ENCODE measurements at places on chromosomes 12 and 14.
A peak's percentile ranks its signal among the peaks of the same experiment; 100 is the strongest.

GRCh38 chr12:93466625-93467350, 526 bp upstream of the MRPL42 start:
- DNase-seq = no peak

- no peak for DNase-seq
These were observed 52.8 kb upstream of the EML1 start for GRCh38 chr14:99740411-99740810.

DNA sequence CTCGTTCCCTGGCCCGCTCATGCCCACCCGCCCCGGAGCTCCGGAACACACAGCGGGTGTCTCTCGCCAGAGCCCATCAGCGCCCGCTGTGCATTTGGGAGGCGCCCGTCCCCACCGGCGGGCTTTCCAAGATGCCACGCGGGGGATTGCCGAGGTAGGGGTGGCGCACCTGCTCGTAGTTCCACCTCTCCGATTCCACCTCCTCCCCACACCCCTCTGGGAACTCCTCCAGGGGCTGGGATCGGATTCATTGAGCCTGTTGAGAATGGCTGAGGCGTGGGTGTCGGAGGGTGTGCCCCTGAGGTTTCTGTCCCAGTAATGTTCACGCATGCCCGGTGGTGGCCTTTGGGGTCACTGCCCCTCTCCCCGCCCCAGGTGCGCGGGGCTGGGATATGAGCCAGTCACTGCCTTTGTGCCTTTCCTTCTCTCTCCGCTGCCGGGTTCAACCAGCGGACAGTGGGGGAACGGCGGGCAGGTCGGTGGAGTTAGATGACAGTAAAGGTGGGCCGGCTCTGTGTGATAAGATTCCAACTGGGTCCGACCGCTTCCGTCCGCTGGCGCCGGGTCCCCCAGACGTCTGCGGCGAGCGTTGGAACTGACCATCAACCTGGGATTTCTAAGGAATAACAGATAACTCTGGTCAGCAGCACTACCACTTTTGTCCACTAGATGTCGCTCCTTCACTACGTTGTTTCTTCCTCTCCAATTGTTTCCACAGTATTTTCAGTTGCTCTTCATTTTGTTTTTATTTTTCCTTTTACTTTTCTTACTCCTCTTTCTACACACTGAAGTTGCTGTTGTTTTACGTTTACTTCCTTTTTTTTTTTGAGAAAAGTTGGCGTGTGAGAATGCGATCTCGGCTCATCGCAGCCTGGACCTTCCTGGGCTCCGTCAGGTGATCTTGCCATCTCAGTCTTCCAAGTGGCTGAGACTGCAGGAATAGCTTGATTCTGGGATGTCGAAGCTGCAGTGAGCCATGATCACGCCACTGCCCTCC, 178.1 kb upstream of the ALG10B start:
- DNase-seq = peak; percentile 72

GRCh38 chr12:4281173-4281654, 7.7 kb downstream of the CCND2 start:
- DNase-seq = no peak

- peak; percentile 43 for DNase-seq
These were observed 1.1 kb downstream of the ARID2 start for GRCh38 chr12:45730348-45731189.

DNA sequence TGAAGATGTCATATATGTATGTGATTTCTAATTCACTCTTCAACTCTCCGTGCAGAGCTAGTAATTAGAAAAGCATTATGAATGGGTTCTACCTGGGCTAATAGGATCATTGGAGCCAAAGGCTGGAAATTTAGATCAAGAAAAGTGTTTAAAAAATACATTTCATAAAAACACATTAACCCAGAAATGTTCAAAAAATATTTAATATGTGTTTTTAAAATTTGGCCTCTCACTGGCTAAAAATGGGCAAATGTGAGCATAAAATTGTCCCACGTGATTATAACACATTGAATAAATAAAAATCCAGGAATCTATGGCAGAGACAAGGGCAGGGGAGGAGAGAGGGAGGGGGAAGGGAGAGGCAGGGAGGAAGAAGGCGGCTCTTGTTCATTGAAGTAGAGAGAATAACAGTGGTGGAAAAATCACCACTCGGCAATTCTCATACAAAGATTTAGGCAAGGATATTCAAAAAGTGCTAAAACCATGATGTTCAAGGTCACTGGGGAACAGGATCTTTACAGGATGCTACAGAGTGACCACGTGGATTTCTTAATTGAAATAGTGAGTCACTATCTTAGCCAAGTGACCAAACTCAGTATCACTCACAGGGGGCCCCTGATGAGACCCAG, 38.8 kb downstream of the FBXO21 start:
- no peak for DNase-seq

DNA sequence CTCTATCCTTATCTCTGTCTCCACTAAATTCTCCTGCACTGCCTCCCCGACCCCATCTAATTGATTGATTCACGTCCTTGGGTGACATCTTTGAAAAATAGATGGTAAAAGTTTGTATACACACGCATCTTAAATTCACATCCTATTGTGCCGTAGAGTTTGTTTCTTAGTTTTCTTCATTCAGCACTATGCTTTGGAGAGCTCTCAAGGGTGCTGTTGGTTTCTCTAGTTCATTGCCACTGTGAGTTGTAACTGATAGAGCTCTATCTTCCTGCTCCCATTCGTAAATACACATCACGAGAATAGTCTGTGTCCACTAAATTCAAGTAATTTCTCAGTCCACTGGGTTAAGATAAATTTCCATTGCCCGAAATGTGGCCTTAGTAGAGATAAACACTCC, 1537.4 kb downstream of the AACS start:
- no peak for DNase-seq

GRCh38 chr12:53353257-53353655, 17.1 kb upstream of the SP7 start:
- DNase-seq = no peak

- DNase-seq = no peak
These were observed 238.9 kb downstream of the CHST11 start for GRCh38 chr12:104695453-104696148.

DNA sequence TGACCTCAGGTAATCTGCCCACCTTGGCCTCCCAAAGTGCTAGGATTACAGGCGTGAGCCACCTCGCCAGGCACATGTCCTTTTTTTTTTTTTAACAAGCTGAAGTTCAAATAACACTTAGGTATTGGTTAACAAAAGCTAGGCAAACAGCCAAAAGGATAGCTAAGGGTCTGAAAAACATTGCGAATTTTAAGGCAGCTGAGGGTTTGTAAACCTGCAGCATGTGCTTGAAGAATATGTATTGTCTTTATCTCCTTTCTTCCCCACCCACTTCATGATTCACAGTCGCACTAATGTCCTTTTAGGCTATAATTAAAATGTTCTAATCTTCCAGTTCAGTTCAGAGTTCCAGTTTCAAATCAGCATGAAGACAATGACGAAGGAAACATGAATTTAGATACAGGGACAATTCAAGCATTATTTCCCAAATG, 30.1 kb upstream of the CERS5 start:
- no peak for DNase-seq

DNA sequence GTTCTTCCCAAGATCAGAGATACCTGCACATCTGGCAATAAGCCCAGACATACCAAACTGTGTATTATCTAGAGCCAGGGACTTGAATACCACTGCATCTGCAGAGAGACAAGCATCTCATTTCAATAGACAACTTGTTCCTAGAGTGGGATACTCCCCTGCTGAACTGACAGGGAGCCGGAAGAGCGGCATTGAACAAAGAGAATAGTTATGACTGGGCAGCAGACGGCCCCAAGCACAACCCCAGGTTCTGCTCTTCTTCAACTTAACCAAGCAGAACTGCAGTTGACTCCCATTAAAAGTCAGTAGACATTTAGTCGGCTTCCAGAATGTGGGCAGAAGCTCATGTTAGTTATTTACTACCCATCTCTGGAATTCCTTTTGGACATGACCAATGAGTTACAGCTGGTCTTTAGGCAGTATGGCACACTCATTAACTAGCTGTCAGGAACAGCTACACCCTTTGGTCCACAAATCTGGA, 112.9 kb downstream of the HMGA2 start:
- no peak for DNase-seq

DNA sequence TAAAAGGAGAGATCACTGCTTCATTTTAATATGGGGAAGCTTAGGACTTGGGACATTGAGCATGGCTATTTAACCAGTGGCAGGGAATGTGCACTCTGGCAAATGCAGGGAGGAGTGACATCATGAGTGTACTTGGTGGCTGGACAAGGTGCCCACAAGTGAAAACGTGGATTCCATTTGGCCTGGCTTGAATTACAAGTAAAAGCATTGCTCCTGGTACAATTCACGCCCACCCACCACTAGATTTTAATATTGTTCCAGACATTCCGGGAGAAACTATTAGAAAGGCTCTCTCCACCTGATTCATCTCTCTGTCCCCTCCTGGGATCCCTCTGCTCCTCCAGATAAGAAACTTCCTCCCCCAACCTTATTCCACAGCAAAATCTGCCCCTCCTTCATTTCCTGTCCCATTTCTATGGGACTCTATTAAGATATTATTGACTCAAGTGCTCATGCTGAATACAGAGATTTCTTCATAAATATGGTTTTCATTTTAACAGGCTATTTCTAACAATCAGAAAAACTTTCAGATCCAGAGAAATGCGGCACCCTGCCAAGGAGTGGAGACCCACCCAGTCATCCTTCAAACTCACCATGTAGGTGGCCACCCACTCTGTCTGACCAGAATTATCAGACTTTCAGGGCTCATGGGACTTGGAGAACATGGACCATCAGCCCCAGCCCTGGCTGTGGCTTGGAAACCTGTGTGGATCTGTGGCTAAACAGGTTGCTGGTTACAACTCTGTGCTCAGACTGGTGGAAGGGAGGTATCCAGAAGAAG, 43.2 kb downstream of the SSPN start:
- DNase-seq = no peak

DNA sequence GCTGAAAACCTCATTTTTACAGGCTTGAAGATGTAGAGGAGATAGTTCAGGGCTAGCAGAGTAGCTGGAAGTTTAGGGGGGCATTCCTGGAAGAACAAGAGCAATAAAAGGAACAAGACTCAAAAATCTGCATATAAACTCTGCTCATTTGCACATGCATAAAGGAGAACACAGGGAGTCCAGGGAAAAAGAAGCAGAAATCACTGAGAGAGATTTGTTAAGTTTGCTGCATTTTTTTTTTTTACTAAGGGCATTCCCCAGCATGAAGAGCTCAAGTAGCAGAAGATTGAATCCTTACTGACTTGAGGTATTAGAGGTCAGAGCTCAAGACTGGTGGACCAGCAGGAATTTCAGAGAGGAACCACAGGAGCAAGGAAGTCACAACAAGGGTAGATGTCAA, 28.2 kb upstream of the BCL11B start:
- no peak for DNase-seq

- DNase-seq = no peak
These were observed 667.5 kb upstream of the TMEM132C start for GRCh38 chr12:127599436-127599835.

DNA sequence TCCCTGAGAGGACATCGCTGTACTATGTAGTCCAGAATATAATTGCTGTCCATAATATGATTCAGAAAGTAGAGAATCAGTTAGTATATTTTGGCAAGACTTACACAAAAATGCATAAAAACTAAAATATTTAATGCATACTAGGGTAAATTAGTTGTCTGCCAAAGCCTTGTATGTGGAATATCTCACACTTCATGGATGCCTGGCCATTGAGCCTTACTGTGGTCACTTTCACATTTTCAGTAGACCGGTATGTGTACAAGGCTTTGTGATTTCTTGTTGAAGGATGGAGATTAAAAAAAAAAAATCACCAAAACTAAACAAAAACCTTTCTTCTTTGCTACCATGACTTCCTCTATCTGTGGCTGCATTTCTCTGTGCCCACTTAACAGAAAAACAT, 197.3 kb upstream of the DDHD1 start:
- DNase-seq = no peak

GRCh38 chr12:111120578-111120977, 200.2 kb upstream of the MYL2 start:
- no peak for DNase-seq

DNA sequence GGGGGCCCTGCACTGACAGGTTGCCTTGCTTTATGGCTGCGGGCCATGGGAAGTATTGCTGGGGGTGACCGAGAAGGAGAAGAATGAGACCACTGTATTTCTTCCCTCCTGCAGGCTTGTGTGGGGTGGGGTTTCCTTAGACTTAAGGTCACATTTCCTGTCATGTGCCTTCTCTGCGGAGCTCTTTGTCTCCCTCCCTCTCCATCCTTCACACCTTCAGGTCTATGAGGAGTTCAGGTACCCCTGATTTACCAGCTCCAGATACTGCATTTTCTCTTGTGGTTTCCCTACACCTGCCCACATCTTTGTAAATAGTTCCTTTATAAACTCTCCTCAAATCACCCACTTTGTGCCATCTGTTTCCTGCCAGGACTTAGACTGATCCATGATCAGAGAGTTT, 3.6 kb downstream of the FNTB start:
- DNase-seq = no peak

- DNase-seq = no peak
These were observed 429.1 kb downstream of the DAD1 start for GRCh38 chr14:22159957-22160356.

GRCh38 chr12:124640056-124640455, 72.6 kb upstream of the NCOR2 start:
- peak; percentile 58 for DNase-seq

DNA sequence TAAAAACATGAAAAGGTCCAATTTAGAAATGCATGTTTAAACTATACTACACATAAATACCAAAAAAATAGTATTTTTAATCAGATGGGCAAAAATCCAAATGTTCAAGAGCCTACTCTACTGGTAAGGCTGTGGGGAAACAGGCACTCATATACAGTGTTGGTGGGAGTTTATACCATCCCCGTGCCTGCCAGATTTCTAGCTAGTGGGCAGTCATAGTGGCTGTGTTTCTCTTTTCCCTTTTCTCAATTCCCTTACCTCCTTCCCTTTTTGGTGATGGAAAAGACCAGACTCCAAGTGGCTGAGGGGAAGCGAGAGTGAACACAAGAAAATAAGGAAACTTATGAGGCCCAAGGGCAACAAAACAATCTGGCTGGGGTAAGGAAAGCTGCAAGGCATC, 14.7 kb downstream of the ZNF641 start:
- no peak for DNase-seq

- DNase-seq = no peak
These were observed 73.2 kb upstream of the SCN8A start for GRCh38 chr12:51517800-51518199.

DNA sequence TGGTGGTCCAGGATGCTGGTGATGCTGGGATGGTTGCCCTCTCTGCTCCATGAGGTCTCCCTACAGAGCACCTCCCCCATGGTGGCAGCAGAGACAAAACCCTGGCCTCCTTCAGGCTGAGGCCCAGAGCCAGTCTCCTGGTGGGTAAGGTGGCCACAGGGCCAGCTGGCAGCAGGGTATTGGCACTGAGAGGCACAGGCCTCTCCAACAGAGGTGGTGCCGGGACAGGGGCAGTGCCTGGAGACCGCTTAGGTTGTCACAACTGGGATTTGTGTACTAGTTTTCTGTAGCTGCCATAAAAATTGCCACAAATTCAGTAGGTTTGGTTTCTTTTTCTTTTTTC, 6.1 kb upstream of the MTA1 start:
- DNase-seq = no peak

GRCh38 chr14:34755215-34755614, 40.8 kb upstream of the CFL2 start:
- DNase-seq = no peak

GRCh38 chr14:54650331-54650958, 83.5 kb downstream of the SAMD4A start:
- peak; percentile 43 for DNase-seq

GRCh38 chr14:69688299-69688649, 76.9 kb downstream of the SUSD6 start:
- no peak for DNase-seq

GRCh38 chr12:78818487-78818886, 46.1 kb upstream of the SYT1 start:
- no peak for DNase-seq
